NCI-H187 treated with DMSO at 0.1 percent for 48 hours (cell line): ENCODE measurements at places on chromosomes 4 and X.

GRCh38 chr4:71211748-71212147 is 127.1 kb upstream of the SLC4A4 start:
- DNase-seq, result no peak

DNA sequence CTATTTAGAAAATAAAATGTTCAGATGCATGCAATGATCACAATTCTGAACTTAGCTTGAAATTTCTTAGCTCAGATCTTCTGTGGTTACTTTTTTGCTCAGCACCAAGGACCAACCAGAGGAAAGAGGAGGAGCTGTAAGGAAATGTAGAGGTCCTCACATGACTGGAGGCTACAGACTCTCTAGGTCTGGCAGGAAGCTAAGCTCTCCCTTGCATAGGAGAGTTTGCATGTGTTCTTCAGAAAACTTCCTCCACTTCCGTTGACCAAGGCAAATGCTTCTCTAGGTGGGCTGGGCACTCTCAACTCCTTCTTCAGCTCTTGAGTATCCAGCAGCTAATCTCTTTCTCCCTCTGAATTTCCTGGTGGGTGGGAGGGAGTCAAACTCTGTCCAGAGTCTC is 119.6 kb downstream of the BTC start:
- DNase-seq, result no peak

- no peak for DNase-seq
Observed at GRCh38 chr4:72896515-72896914, 173.0 kb downstream of the COX18 start.

GRCh38 chrX:151712253-151712652 is 3.6 kb upstream of the FATE1 start:
- no peak for DNase-seq

GRCh38 chrX:46694549-46694948 is 64.4 kb downstream of the SLC9A7 start:
- no peak for DNase-seq

DNA sequence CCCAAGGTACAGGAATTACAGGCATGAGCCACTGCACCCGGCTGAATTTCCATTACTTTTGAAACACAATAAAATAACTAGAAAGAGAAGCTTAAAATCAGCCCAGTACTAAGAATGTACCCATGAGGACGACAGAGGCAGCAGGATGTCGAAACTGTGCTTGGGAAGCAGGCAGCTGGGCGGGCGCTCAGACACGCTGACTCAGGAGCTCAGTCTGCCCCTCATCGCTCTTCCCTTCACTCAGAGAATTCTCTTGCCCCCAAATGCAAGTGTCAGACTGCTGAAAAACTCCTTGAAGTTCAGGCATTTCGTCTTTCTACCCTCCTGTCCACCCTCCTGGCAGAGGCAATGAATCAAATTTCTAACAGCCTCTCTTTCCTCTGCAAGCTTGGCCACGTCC is 41.0 kb upstream of the CDKN2AIP start:
- no peak for DNase-seq
